Cortex of kidney (tissue), 1 donor: ENCODE measurements at places on chromosomes 11 and 22.

DNA sequence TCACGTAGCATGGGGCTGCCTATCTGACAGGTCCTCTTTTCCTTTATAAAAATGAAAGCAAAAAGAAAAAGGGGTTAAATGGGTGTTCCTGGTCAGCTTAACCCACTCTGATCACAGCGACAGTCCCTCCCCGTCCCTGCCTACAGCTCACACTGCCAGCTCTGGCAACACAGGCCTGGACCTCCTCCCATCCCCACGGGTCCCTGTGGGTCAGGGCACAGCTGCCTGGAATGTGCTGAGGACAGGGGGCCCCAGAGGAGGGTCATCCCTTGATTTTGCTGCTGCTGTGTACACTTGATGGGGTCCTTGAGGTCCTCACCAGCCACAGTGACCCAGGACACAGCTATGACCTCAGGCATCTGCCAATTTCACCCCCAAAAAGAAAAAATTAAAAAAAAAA is 29.6 kb upstream of the CYP2D6 start:
- no peak for DNase-seq

- DNase-seq: no peak
Measured at GRCh38 chr11:68010090-68011041, at the start of gene ALDH3B1. TSS of gene ALDH3B1 (plus strand) at chr11:68010327. CDS start at chr11:68015298, 4,971 bp downstream.

GRCh38 chr11:91470656-91471055 is 754.0 kb upstream of the FAT3 start:
- no peak for DNase-seq

DNA sequence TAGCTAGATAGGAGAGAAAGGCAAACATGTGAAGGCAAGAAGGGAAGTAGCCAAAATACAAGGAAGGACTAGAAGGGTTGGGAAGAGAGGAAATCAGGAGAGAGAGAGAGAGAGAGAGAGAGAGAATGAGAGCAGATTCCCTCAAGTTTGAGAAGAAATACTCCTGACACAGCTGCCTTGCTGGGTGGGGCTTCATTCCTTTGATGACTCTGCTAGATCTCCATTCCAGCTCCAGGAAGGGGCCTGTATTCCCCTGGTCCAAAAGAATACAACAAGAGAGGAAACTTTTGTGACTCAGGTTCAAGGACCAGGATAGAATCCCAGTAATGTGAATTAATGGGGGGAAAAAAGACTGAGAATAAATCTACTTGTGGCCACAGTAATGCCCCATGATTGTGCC is 62.9 kb upstream of the SPON1 start:
- no peak for DNase-seq

GRCh38 chr22:22941831-22942510 is 54.4 kb downstream of the IGLL5 start:
- DNase-seq: no peak

GRCh38 chr11:66181632-66182315 is 86.7 kb upstream of the RAB1B start:
- DNase-seq: no peak

DNA sequence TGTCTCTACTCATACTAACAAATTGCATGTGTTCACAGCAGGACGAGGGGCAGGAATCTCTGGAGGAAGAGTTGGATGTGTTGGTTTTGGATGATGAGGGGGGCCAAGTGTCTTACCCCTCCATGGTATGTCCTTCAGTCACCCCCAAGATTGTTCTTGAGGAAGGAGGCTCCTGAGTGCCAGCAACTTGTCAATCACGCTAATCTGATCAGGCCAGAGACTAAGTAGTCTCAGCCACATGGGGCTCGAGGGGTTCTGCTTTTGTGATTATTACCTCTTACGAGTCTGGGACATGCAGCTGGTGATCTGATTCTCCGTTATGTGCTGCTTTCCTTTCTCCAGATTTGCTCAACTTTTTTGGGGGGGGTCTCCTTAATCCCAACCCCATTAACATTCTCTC is 54.3 kb downstream of the CTNND1 start:
- DNase-seq: no peak

- no peak for DNase-seq
Measured at GRCh38 chr11:61113201-61113600, 10.9 kb downstream of the CD5 start.

- no peak for DNase-seq
Measured at GRCh38 chr11:123796226-123796625, 9.9 kb downstream of the OR6M1 start.

GRCh38 chr11:123751781-123752180 is 2.5 kb downstream of the OR6X1 start:
- DNase-seq: no peak

GRCh38 chr11:118012083-118012669 is 26.0 kb downstream of the IL10RA start:
- no peak for DNase-seq

DNA sequence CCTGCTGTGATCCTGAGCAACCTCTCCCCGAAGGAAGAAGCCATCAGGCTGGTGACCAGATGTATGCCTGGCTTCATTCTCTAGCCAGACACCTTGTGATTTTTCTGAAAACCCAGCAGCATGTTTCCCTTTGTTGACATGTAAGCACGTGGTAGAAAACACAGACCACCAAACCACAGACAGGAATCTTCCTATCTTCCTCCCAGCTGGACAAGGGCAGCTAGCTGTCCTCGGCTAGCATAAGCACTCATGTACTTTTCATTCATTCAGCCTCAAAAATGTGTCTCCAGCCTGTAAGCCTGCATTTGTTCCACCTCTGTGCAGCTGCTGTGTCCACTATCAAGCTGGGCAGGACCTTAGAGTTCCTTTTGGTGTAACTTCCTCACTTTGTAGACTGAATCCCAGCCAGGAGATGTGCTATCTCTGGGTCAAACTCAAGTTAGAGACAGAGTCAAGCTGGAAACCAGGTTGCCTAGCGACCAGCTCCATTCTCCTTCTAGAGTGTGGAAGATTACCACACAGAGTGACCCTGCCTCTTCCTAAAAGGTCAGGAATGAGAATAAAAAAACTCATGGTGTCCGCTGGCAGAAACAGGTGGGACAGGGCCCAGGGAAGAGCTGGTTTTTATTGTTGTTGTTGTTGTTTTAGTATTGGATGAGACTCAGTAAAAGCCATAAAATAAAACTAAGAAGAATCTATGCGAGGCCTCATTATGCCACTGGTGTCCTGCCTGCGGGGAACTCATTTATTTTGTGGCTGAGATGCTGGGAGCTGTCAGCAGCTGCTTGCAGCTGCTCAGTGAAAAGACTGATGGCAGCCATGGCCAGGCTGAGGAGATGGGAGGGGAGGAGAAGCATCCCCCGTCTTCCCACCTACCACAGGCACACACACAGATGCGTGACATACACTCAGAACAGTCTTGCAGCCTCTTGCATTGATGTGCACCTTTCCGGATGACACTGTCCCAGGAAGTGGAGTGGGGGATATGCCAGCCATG is 7.4 kb upstream of the CLMP start:
- no peak for DNase-seq

DNA sequence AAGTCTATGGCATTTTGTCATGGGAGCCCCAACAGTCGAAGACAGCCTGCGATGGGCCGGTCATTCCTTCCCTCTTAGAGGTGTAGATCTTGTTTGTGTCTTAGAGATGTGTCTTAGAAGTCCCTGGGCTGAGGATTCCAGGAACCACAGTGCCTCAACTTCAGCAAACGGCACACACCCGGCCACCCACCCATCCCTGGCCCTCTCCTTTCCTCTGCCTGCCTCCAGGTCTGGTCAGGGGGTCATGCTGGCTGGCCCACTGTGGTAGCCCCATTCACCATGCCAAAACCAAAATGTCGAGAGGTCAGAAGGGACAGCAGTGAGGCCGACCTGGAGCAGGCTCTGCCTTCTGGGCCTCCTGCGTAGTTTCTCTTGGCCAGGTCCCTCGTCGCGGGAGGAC is 857.9 kb downstream of the TBC1D22A start:
- no peak for DNase-seq

DNA sequence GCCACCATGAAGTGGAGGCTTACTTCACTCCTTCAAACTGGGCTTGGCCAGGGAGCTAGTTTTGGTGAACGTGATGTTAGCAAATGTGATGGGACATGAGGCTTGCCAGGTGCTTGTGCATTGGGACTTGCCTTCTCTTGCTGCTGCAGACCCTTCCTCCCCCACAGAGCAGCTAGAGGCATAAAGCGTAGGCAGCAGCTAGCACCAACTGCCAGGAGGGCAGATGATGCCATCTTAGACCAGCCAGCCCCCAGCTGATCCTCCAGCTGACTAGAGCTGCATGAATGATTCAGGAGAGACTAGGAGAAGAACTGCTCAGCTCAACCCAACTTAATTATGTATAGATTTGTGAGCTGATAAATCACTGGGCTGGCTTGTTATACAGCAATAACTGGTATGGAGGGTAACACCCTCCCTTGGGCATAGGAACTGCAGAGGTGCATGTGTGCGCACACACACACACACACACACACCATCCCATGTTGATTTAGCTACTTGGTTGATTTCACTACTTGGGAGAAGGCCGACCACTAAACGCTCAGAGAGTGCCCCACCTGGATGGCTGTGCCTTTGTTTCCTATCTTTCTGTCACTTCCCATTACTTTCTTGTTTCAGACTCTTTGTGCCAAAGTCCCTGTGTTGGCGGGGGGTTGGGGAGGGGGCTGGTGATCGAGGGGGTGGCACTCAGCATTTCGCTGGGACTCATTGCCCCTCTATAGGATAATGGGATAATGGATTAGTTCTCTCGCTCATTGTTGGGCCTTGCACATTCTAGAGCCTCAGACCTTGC is 202.8 kb downstream of the ADAMTS15 start:
- DNase-seq: no peak

DNA sequence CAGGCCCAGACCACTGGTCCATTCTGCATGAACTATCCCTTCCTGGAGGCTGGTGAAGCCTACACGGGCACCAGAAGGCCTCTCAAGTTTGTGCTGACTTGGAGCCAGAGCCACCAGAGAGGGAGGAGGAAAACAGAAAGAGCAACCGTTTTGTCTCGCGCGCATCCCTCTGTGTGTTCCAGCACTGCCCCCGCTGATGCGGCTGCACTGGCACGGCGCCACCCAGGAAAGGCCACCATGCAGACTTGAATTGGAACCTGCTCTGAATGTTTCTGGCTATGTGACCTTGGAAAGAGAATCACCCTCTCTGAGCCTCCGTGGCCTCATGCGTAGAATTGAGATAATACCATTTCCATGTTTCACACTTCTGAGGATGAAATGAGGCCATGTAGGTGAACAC is 7.4 kb upstream of the ACRV1 start:
- DNase-seq: no peak

DNA sequence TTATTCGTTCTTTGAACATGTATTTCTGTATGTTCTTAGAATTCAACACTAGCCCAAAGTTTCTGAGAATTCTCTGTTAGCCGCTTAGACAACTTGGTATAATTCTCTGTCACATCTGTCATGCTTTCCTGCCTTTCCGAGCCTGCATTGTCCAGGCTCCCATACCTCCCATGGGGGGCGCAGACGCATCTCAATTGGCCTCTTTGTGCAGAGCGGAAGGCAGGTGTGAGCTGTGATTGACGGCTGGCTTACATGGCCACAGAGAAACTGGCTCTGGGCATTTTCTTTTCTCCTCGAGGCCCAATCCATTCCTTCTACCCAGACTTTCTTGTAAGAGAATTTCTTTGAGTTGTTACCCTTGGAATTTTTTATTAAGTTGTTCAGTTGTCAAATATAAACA is 132.7 kb upstream of the SESN3 start:
- DNase-seq: no peak

GRCh38 chr11:120839846-120840402 is 184.0 kb upstream of the TBCEL start:
- DNase-seq: no peak

- no peak for DNase-seq
Measured at GRCh38 chr11:69104856-69105395, 50.8 kb upstream of the SMIM38 start.

- no peak for DNase-seq
Measured at GRCh38 chr22:37065180-37065579, 13.6 kb downstream of the KCTD17 start.

- no peak for DNase-seq
Measured at GRCh38 chr22:44927463-44928135, 82.2 kb downstream of the PHF21B start.

DNA sequence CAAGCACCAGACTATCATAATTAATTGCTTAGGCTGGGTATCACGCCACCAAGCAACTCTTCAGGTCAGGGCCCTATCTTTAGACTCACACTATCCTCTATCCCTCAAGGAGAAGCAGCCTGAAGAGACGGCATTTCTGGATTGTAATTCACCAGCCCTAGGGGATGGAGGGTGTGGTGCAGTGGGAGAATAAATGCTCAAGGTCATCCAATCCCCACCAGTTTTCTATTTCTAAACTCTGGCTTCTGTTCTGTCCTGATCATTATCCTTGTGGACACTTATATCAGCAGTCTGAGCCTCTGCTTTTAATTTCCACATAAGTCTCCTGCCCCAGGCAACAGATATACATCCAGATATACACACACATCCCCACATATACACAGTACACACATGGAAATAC is 13.1 kb upstream of the SIK2 start:
- no peak for DNase-seq

DNA sequence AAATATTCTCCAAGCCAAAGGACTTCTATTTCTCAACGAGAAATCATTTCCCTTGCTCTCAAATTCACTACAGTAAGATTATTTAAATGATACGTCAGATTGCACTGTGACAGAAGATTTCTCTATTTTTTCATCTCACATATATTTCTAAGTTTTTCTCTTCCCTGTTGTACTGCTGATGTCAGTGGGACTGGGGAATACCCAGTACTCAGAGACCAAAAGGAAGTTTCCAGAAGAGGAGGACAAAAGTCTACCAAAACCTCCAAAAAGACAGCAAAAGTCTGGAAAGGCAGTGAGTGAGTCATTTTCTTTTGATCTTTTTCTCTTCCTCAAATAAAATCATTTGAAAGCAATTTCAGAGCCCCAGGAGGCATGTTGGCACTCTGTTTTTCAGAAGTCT is 149.8 kb upstream of the PITPNB start:
- DNase-seq: no peak
